ENCODE measurements at places on chromosomes 6 and 20. TPM values are rescaled to one million over a fixed set of nuclear protein-coding genes. Genes with fewer than 3 reads are reported as not detected.

The CLPSL1 gene
- total RNA-seq, result not detected

The NR2E1 gene
- not detected for total RNA-seq

- H3K4me3 ChIP-seq, result no peak overlapping the region
- H3K27me3 ChIP-seq, result no peaks in the 10 kb centered on the region
- no peaks in the 10 kb centered on the region for H3K36me3 ChIP-seq
Measured at GRCh38 chr6:166952121-166952520, 4.2 kb downstream of the RNASET2 start.

GRCh38 chr6:16135066-16135465 is 6.2 kb downstream of the MYLIP start:
- no peaks in the 10 kb centered on the region for H3K27me3 ChIP-seq
- H3K27ac ChIP-seq, result peak overlapping the region; percentile 67

The SYCP2 gene
- total RNA-seq, result 0.95 TPM

The GMPR gene
- total RNA-seq, result 62.1 TPM

DNA sequence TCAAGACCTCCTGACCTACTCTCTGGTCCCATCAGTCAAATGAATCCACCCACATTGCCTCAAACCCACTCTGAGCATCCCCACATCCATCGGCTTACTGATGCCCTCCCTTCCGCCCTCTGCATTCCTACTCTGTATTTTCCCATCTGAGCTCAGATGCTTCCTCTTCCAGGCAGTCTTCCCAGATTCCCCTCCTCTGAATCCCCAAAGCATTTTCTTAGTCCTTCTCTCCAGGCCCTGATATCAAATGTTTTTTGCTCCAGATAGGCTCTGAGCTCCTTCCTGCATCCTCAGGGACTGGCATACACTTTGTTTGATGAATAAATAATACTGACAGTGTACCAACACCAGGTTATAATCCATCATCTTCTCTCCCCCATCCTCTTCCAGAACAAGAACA is 3.9 kb downstream of the PLTP start:
- H3K27ac ChIP-seq, result no peak overlapping the region
- no peaks in the 10 kb centered on the region for H3K36me3 ChIP-seq
- no peak for DNase-seq
- peaks cover 23% of the 10 kb centered on the region for H3K4me1 ChIP-seq

- H3K36me3 ChIP-seq, result no peaks in the 10 kb centered on the region
- H3K4me3 ChIP-seq, result peak overlapping the region; percentile 80
- H3K4me1 ChIP-seq, result peaks cover 42% of the 10 kb centered on the region
- no peaks in the 10 kb centered on the region for H3K27me3 ChIP-seq
- H3K27ac ChIP-seq, result no peak overlapping the region
- DNase-seq, result no peak
Measured at GRCh38 chr6:117677553-117678141, 2.4 kb downstream of the NUS1 start.
